ENCODE measurements at places on chromosomes 4 and X.

DNA sequence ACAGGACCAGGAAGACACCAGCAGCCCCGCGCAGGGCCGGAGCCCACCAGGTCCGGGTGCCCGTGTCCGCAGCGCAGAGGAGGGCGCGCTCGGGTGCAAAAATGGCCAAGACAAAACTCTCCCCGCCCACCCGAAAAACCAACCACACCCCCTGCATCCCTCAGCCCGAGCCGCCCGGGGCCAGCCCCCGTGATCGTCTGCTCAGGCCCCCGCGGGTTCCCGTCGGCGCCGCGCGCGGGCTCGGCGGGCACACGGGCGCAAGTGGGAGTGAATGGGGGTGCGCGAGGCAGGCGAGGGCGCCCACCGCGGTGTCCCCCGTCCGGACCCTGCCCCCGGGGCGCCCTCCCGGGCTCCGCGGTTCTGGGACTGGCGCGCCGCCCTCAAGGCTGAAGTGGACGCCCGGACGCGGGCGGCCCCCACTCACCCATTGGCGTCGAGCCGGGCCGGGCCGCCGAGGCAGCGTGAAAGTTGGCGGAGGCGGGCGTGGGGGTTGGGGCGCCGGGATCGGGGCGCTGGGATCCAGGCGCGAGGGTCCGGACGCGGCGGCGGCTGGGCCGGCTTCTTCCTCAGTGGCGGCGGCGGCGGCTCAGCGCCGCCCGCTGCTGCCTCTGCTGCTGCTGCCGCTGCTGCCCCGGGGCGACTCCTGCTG lies 393 bp downstream of the SH3KBP1 start:
- no peak for DNase-seq

DNA sequence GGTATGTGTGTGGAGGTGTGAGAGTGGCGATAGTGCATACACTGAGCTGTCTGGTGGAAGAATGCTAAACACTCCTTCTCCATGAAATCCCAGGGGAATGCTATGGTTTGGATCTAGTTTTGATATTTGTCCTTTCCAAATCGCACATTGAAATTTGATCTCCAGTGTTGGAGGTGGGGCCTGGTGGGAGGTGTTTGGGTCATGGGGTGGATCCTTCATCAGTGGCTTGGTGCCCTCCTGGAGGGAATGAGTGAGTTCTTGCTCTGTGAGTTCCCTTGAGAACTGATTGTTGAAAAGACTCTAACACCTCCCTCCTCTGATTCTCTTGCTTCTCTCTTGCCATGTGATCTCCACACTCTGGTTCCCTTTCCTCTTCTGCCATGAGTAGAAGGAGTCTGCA lies 114.1 kb upstream of the HHIP start:
- DNase-seq: no peak

- DNase-seq: no peak
These were observed 1316.3 kb downstream of the STIM2 start for GRCh38 chr4:28176942-28177341.

- no peak for DNase-seq
These were observed 47.6 kb downstream of the FBXW7 start for GRCh38 chr4:152488246-152488645.

DNA sequence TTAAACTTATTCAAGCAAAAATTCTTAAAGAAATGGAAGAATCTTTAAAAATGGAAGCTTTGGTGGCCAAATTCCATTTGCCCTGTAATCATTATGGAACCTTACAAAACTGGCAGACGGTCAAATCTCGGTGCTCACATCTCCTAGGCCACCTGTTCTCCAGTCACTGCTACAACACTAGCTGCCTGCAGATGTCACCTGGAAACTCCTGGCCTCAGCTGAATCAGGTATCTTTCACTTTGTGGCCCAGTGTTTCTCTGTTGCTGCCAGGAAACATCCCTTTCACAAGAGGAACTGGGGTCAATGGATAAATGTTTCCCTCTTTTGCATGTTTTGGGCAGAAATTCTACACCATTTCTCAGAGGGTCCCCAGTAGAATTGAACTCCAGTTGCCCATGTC lies 4.2 kb upstream of the CXCL3 start:
- DNase-seq: no peak

DNA sequence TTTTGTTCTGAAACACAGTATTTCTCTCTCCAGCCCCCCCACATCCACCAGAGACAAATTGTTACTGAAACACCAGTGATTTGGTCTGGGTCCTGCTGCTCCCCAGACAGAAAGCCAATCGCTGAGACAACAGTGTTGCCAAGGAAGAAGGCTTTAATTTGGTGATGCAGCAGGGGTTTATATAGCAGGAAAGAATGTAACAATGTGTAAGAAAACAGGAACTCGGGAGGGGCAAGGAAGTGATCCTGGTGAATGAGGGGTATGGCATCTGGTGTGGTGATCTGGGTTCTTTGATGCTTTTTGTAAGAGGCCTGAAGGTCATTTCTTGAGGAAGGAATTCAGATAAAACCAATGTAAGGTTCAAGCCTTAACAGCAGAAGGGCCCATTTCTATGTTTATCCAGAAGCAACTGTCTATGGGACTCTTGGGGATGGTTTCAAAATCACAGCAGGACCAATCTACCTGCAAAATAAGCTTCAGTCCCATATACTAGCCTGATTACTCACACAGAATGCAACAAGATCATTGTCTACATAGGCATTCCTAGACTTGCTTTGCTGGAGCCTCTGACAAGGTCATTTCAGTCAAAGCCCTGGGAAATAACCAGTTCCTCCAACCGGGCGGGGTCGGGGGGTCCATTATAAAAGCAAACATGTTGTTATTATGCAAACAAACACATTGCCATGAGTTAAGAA lies 445.2 kb upstream of the ZFP42 start:
- DNase-seq: no peak

- no peak for DNase-seq
These were observed 35.0 kb upstream of the GK start for GRCh38 chrX:30618160-30618765.

- DNase-seq: no peak
These were observed 175.8 kb upstream of the MTMR8 start for GRCh38 chrX:64571011-64571410.

DNA sequence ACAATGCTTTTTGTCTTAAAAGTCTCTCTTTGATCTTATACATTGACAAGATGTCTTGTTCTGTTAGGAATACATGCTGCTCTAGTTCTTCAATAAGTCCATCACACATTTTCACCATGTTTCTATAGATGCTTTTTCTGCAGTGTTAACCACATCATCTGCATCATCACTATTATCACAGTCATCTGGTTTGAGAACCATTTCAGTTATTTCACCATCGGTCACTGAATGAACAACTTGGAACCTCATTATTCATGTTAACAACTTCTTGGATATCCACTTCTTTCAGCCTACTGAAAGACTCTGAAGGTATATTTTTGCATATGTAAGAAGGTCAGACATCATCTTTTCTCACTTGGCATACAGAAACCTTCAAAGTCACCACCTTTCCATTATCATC lies 975.2 kb downstream of the STIM2 start:
- DNase-seq: no peak

- DNase-seq: no peak
These were observed 253.1 kb upstream of the GPC4 start for GRCh38 chrX:133668225-133668931.

DNA sequence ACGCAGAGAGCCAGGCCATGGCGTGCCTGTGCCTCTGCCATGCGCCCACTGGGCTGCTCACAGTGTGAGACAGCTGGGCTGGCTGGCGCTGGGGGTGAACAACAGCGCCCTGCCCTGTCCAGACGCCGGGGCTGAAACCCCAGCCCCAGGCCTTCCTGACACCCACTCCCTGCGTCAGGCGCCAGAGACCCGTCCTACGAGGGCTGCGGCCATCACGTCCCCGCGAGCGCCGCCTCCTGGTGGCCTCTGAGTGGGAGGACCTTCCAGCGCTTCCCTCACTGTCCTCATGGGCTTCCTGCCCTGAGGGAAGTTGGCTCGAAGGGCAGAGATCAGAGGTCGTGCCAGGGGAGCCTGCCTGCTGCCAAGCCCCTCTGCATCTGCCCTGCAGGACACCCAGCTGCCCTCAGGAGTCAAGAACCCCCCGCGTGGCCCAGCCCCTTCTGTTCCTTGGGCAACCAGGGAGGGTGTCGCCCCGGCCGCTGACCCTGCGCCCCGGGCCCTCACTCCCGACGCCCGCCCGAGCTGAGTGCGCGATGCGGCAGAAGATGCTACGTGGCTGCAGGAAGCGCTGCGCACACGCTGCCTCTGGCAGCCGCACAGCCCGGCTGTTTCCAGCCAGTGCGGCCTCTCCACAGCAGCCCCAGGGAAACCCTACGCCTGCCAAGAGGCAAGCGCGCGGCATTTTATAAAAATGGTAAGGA lies 16.2 kb downstream of the NELFA start:
- peak; percentile 32 for DNase-seq

DNA sequence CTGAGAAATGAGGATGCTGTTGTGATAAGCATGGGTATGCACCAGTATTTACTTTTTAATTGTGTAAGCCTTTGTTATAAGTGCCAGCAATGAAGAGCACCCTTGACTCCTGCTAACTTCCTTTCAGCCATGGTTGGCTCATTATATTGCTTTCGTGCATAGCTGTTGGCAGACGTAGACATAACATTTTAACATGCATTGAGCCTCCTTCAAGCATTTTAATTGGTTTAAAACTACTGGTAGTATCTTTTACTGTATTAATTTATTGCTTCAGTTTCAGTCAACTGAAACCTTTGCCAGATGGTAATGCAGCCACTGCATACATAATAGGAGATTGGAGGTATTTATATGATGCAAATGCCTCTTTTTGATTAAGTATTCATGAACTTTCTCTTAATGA lies 1285.4 kb downstream of the PCDH18 start:
- DNase-seq: peak; percentile 41

DNA sequence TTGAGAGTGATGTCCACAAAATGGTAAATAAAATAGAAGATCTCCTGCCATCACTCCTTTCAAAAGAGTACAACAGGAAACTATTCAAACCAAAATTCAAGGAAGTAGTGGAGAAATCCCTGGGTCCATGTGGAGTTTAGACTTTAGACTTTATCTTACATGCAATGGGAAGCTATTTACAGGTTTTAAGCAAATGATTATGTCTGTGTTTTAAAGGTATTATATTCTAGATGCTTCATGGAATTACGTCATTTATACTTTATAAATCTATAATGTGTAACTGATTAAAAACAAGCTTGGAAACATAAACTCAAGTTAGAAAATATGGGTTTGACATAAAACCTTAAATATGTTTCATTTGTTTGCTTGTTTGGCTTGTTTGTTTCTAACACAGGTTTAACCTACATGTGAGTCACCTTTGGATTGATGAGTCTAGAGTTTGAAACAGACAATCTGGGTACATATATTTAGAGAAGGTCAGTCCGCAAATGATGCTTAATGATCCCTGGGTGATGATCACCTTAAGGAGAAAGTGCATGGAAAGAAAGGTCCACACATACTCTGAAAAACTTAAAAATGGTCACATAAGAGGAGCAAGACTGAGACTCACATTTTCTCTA lies 519.6 kb upstream of the AGA start:
- DNase-seq: no peak

DNA sequence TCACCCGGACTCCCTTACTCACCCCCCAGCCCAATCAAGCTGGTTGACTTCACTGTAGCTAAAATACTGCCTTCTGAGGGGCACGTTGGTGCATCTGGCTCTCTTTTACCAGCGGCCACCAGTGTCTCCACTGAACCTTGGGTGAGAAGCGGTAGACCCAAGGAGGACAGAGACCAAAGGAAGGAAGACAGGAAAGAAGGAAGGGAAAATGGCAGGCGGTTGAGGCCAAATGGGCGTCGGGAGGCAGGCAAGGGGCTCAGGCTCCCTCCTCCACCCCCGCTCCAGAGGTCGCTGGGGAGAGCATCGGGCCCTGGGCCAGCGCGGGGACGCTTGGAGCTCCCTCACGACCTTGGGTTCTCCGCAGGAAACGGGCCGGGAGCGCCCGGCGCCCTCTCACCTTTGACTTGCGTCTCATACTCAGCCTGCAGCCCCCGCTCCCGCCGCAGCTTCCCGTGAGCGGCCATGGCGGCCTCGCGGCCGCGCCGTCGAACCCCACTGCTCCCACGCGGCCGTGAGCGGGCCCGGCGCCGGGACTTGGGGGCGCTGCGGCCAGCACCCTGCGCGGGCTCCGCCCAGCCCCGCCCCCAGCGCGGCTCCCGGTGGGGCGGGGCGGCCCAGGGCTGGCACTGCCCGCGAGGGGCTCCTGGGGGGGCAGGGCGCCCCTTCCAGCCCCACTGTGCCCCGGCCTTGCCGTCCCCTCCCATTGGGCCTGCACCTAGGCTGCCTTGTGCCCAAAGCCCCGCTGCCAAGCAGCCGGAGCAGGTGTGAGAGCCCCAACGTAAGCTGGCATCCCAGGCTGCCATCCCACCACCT lies at the start of gene ARHGAP4:
Gene ARHGAP4, minus strand, starts transcription at position 526 of the 813 bp plus-strand sequence. Its CDS starts 62 bp downstream, at position 464.
- DNase-seq: no peak

DNA sequence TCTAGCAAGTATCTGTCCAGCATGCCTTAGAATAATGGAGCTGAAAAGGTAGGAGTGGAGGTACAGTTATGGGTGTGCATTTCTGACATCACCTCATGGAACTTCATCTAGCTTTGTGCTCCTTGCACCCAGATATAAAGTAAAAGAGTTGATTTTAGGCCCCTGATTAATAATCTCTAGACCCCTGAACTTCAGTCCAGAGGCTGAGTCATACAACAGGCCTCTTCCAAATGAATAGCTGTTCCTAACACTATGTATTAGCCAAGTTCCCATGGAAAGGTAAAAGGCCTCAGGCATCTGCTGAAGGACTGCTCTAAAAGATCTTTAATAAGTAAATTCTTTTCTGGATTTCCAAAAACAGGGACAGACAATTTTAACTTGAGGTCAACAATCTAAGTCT lies 16.2 kb downstream of the TBC1D9 start:
- no peak for DNase-seq

DNA sequence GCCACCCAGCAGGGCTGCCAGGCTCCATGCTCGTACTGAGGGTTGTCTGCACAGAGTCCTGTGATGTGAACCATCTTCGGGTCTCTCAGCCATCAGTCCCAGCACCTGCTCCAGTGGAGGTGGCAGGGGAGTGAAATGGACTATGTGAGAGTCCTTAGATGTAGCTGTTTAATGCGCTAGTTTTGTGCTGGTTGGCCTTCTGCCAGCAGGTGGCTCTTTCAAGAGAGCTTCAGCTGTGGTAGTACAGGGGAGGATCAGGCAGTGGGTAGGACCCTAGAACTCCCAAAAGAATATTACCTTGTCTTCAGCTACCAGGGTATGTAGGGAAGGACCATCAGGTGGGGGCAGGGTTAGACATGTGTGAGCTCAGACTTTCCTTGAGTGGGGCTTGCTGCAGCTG lies 1066.0 kb downstream of the GLUD2 start:
- no peak for DNase-seq

GRCh38 chr4:143076723-143077122 lies 108.0 kb upstream of the USP38 start:
- DNase-seq: no peak

- DNase-seq: no peak
These were observed 206.5 kb downstream of the PCDH10 start for GRCh38 chr4:133355633-133356032.

GRCh38 chrX:77966361-77966760 lies 3.1 kb downstream of the PGAM4 start:
- no peak for DNase-seq

GRCh38 chrX:67543818-67544217 lies at the start of gene AR:
Gene AR (plus strand): TSS chrX:67544021. CDS start chrX:67545147, 1,126 bp downstream.
- peak; percentile 81 for DNase-seq

GRCh38 chrX:52585892-52586291 lies 68.8 kb downstream of the SSX7 start:
- no peak for DNase-seq

GRCh38 chr4:110088670-110089069 lies 109.7 kb downstream of the ELOVL6 start:
- peak; percentile 71 for DNase-seq

Measured in fibroblast of gingiva (primary cell).